ENCODE measurements at places on chromosomes 11 and 22.
A peak's percentile ranks its signal among the peaks of the same experiment; 100 is the strongest.

- DNase-seq, result no peak
- H3K27me3 ChIP-seq, result no peaks in the 10 kb centered on the region
- no peak overlapping the region for H3K4me3 ChIP-seq
These were observed 40.3 kb downstream of the IGF2 start for GRCh38 chr11:2098691-2099515.

DNA sequence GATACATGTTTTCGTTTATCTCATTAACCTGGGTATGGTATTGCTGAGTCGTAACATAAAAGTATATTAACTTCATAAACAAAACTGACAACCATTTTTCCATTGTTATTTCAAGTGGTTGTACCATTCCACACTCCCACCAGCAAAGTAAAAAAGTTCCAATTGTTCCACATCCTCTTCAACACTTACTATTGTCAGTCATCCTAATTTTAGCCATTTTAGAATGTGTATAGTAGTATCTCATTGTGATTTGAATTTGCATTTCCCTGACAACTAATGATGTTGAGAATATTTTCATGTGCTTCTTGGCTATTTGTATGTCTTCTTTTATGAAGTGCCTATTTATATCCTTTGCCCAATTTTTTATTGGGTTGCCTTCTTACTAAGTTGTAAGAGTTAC is 10.5 kb upstream of the CD3E start:
- no peak overlapping the region for H3K27ac ChIP-seq
- no peak overlapping the region for H3K4me3 ChIP-seq
- DNase-seq, result no peak

DNA sequence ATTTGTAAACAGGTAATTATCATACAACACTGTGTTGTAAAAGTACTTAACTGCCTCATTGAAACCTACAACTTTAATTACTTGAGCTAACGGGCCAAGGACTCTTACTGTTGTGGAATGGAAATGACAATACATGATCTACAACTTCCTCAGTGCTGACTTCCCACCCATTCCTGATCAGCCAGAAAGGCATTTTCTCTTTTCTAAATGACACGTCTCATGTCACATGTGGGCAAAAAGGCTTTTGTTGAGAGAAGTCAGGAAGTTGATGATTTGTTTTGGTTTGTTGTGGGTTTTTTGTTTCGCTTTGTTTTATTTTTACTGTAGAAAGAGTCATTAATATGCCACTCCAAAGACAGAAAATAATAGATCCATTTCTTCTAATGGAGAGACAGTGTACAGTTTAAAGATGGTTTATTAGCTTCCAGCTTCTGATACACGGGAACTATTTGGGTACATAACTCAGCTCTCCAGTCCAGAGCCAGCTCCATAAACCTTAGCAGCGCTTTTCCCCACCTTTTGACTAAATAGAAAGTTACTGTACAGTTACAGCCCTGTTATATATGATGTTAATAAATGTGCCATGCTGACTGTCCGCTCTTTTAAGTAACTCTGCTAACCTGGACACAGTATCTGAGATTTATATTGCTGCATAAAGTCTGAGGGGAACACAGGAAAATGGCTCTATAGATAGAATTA is 509.4 kb upstream of the API5 start:
- DNase-seq, result no peak
- no peak overlapping the region for H3K27ac ChIP-seq
- no peaks in the 10 kb centered on the region for H3K4me1 ChIP-seq

GRCh38 chr11:10667521-10667885 is 26.1 kb downstream of the IRAG1 start:
- DNase-seq, result no peak
- no peak overlapping the region for H3K4me3 ChIP-seq
- peaks cover 38% of the 10 kb centered on the region for H3K4me1 ChIP-seq
- H3K27me3 ChIP-seq, result no peaks in the 10 kb centered on the region
- no peaks in the 10 kb centered on the region for H3K36me3 ChIP-seq
- H3K27ac ChIP-seq, result peak overlapping the region; percentile 60

DNA sequence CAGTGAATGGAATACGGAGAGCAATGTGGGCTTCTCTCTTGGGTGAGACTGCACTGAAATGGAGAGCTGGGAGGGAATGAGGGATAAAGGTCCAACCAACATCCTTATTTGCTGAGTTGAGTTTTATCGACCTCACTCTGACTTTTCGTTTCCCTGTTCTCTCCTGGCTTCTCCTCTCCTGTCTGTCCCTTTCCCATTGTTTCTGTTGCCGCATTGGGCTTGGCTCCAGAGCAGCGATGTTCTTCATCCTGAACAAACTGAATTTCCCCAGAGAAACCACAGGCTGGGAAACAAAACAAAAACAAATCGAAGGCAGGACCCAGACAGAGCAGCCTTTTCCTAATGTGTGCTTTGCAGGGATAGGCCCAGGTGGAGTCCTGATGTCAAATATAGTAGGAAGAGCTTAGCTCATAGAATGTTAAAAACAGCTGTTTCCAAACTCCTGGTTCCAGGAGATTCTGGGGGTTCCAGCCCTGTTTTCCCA is 30.0 kb downstream of the MOV10L1 start:
- peaks cover 8% of the 10 kb centered on the region for H3K4me1 ChIP-seq
- no peak for DNase-seq
- no peak overlapping the region for H3K27ac ChIP-seq

DNA sequence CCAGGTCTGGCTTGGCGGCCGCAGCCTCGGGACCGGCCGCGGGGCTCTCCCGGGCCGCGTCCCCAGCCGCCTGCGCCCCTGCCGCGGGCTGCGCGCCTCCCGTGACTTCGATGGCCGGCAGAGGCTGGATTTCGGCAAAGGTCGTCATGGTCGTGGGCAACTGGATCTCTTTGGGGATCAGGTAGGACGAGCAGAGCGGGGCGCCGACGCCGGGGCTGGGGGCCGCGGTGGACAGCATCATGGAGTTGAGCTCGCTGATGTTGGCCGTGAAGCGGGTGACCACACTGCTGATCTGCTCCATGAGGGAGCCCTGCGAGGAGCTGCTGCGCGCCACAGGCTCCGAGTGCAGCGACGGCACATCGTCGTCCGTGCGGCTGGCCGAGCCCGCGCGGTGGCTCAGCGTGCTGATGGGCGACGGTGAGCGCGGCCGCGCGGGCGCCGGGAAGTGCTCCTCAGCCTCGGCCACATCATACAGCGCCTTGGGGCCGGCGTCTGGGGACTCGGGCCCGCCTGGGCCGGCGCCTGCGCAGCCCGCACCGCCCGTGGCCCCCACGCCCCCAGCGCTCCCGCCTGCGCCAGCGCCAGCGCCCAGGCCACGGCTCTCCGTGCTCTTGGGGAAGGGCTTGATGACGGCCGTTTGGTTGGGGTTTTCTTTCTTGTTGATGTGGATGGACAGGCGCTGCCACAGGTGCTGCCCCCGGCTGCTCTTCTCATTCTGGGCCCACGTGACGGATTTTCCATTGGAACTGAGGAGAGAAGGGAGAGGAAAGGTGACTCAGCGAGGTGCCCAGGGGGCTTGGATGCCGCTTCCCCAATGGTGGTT is 171.4 kb upstream of the CTSC start:
- no peaks in the 10 kb centered on the region for H3K27me3 ChIP-seq
- peak overlapping the region; percentile 36 for H3K4me3 ChIP-seq
- no peaks in the 10 kb centered on the region for H3K4me1 ChIP-seq
- no peak overlapping the region for H3K27ac ChIP-seq
- H3K36me3 ChIP-seq, result no peaks in the 10 kb centered on the region

- no peaks in the 10 kb centered on the region for H3K4me1 ChIP-seq
- DNase-seq, result peak; percentile 31
- no peaks in the 10 kb centered on the region for H3K36me3 ChIP-seq
- no peak overlapping the region for H3K27ac ChIP-seq
- H3K27me3 ChIP-seq, result no peaks in the 10 kb centered on the region
These were observed 28.1 kb upstream of the CREB3L1 start for GRCh38 chr11:46249103-46249937.

DNA sequence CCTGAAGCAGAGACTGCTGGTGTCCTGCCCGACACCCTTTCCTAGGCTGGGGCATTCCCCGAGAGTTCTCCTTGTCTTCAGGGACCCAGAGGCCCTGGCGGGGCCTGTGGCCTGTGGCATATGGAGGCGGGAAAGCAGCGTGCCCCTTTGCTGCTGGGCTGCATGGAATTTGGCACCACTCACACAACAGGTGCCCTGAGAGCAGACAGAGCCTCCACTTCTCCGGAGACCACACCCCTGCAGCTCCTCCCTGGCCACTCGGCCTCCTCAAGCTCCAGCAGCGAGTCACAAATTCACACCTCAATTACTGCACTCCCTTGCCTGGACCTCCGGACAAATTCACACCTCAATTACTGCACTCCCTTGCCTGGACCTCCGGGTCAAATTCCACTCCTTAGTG is 1375.2 kb downstream of the TBC1D22A start:
- DNase-seq, result no peak
- H3K4me3 ChIP-seq, result no peak overlapping the region
- peaks cover 5% of the 10 kb centered on the region for H3K4me1 ChIP-seq
- no peak overlapping the region for H3K27ac ChIP-seq

DNA sequence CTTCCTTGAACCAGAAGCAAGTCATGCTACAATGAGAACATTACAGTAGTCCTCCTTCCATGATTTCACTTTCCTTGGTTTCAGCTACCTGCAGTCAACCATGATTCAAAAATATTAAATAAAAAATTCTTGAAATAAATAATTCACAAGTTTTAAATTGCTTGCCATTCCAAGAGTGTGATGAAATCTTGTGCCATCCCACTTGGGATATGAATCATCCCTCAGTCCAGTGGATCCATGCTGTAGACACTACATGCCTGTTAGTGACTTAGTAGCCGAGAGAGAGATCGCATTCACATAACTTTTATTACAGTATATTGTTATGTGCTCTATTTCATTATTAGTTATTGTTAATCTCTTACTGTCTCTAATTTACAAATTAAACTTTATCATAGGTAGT is 6.0 kb downstream of the HOATZ start:
- H3K4me3 ChIP-seq, result no peak overlapping the region
- H3K27ac ChIP-seq, result no peak overlapping the region
- H3K4me1 ChIP-seq, result no peaks in the 10 kb centered on the region
- H3K36me3 ChIP-seq, result no peaks in the 10 kb centered on the region
- H3K27me3 ChIP-seq, result no peaks in the 10 kb centered on the region

DNA sequence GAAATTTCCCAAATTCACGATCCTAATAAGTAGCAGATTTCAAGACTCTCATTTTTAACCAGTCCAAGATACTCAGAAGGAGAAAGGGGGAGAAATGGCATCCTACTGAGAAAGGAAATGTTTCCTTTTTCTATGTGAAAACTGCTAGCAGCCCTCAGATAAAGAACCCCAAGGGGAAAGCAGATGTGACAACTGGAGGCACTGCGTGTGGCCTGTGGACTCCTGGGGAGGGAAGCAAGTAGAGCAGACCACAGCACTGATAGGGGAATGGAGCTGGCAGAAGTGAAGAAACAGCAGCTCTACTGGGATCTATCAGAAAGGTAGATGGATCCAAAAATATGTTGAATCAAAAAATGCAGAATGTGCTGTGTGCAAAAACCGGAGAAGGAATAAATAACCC is 239.7 kb upstream of the API5 start:
- no peak for DNase-seq
- no peak overlapping the region for H3K27ac ChIP-seq
- H3K4me1 ChIP-seq, result no peaks in the 10 kb centered on the region

DNA sequence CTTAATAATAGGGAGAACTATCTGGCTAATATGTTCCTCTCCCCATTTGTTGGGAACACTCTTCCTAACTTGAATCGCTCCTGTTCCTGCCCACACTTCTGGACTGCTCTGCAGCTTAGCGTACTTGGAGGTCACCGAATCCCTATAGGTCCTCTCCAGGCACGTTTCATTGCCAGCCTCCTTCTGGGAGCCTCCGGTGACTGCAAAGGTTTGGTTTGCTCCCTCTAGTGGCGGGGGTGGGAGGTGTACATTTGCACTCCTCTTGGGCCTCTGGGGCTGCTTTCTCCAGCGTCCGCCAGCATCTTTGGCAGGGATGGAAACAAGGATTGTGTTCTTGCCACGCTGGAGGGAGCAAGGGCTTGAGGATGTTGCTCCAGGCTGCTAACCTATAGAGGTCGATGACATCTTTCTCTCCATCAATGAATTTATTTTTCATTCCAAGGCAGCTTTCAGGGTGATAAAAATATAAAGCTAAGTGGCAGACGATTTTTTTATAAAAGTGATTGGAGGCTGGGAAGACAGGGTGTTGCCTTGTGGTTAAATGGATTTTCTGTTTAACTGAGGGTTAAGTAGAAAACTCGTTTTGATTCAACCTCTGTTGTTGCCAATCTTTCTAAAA is 48.7 kb downstream of the TSPAN18 start:
- H3K27ac ChIP-seq, result no peak overlapping the region
- H3K4me3 ChIP-seq, result no peak overlapping the region
- DNase-seq, result no peak
- no peaks in the 10 kb centered on the region for H3K36me3 ChIP-seq
- no peaks in the 10 kb centered on the region for H3K27me3 ChIP-seq

DNA sequence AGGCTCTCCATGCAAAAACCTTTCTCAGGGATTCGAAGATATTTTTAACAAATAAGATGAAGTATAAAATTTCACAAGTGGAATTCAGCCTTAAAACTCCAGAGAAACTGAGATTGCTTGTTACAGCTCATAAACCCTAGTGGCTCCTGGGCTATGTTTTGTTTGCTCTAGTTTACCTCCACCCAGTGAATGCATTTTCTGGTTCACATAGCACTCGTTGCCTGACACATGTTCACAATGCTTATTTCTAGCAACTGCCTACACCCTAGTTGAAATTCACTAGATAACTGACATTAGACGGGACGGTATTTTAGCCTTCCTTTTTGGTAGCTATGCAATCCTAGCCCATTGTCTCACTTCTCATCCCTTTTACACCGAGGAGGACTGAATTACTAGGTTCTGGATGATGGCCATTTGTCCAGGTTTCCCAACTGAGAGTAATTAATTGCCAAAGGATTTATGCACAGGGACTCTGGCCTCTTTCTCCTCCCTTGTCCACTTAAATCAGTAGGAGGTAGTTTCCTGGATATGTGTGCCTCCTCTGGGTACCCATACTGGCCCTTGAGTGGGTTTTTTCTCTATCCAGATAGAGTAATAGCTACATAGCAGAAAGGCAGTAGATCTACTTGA is 951.6 kb downstream of the DLG2 start:
- H3K4me3 ChIP-seq, result no peak overlapping the region
- no peak overlapping the region for H3K27ac ChIP-seq
- no peaks in the 10 kb centered on the region for H3K4me1 ChIP-seq
- no peaks in the 10 kb centered on the region for H3K27me3 ChIP-seq
- no peaks in the 10 kb centered on the region for H3K36me3 ChIP-seq
- no peak for DNase-seq

- no peak overlapping the region for H3K4me3 ChIP-seq
- H3K4me1 ChIP-seq, result peaks cover 78% of the 10 kb centered on the region
- no peak for DNase-seq
- no peak overlapping the region for H3K27ac ChIP-seq
These were observed 68.9 kb downstream of the ZBTB16 start for GRCh38 chr11:114128399-114128798.

- no peak within 1 kb of the TSS for H3K27ac ChIP-seq
- DNase-seq, result no peak
- H3K4me3 ChIP-seq, result no peak within 1 kb of the TSS
- no peaks in the 10 kb centered on the region for H3K27me3 ChIP-seq
These were observed at the start of gene OR52E8 for GRCh38 chr11:5857590-5857989. Gene OR52E8, minus strand, starts transcription at chr11:5857690. Its CDS starts 0 bp downstream, at chr11:5857690.

All from vagina (tissue), 2 donors.